Fibroblast of upper back skin (primary cell): ENCODE measurements at places on chromosomes 16 and 17.

- DNase-seq, result peak; percentile 65
Observed at GRCh38 chr17:57577751-57578607, 167.1 kb downstream of the CCDC182 start.

DNA sequence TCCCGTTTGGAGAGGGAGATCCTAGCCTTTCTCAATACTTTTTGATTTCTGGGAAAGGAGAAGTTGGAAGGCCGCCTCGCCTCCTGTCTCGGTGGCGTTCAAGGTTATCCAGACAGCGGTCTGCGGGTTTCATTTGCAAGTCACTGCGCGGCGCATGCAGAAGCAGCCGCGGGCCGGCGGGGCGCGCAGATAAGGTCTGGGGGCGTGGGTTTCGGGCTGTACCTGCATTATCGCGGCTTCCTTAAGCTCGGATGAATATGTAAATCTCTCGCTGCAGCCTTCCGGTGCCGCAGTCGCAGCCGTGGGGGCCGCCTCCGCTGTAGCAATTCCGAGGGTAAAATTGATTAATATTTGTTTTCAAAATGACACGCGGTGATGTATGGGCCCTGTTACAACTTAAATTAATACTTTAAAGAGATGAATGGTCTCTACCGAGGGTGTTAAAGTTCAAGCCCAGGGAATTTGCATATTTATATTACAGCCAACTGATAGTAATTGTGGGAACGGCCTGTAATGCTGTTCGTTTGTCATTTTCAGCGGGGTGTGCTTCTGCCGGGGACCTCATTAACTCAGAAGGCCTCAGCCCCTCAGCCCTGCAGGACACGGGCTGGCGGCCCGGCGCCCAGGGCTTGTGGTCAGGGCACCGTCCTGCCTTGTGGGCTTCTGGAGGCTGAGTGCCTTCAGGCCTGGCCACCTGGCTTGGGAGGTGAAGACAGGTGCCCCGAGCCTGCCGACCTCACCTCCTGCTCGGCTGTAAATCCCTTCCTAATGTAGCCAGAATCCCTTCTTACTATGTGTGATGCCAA is 99.4 kb downstream of the CYLD start:
- no peak for DNase-seq

DNA sequence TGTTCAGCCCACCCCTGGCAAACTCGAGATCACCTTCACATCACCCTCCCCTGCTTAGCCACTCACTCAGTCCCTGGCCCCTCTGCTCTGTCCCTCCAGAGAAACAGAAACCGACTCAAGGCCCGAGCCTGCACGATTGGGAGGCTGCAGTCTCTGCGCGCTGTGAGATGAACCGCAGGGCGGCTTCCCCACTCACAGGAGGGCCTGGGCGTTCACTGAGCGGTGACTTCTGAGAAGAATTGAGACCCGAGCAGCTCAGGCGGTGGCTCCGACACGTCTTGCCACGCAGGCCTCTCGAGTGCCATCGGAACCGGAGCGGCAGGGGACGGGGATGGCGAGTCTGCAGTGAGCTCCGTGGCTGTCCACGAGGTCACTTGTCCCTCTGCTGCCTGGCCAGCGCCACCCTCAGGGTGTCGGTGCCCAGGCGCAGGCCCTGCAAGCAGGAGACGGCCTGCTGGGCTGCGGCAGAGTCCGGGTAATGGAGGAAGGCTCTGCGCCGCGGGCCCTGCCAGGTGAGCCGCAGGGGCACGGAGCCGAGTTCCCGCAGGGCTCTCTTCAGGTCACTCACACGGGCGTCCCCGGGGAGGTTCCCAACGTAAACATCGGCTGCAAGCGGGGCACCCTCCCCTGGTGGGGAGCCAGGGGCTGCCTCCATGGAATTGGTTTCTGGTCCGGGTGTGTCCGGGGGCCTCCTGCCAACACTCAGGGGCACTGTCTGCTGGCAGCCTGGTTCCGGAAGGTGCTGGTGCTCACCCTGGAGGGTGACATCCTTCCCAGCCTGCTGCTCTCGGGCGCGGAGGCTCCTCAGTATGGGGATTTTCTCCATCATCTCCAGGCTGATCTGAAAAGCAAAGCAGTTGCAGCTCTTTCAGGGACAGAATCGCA is 21.6 kb downstream of the FOXF1 start:
- no peak for DNase-seq

DNA sequence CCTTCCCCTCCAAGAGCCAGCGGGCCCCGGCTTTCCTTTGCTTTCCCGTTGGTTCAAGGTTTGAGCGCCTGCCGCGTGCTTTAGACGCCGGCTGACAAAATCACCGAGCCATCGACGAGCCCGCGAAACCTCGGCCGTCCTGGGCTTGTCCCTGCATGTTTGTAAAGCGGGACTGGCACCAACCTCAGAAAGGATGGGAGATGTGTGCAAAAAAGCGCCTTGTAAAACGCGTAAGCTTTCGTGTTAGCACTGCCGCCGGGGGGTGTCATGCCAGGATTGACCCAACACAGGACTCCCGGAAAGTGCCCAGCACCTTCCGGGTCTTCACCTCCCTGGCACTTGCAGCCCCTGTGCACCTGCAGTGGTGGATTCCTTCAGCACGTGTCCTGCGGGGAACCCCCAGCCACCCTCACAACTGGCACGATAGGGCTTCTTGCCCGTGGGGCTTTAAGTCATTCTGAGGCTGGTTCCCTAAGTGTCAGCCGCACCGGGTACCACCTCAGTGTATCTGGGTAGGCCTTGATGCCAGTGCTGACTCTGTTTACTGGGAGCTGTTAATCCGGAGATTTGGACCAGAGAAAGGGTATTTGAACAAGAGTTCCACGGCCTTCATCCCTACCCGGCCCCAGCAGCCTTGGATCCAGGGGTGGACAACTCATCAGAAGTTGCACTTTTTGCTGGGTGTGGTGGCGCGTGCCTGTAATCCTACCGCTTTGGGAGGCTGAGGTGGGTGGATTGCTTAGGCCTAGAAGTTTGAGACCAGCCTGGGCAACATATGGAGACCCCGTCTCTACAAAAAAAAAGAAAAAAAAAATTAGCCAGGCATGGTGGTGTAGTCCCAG is 817 bp downstream of the NDUFAF8 start:
- DNase-seq, result no peak

DNA sequence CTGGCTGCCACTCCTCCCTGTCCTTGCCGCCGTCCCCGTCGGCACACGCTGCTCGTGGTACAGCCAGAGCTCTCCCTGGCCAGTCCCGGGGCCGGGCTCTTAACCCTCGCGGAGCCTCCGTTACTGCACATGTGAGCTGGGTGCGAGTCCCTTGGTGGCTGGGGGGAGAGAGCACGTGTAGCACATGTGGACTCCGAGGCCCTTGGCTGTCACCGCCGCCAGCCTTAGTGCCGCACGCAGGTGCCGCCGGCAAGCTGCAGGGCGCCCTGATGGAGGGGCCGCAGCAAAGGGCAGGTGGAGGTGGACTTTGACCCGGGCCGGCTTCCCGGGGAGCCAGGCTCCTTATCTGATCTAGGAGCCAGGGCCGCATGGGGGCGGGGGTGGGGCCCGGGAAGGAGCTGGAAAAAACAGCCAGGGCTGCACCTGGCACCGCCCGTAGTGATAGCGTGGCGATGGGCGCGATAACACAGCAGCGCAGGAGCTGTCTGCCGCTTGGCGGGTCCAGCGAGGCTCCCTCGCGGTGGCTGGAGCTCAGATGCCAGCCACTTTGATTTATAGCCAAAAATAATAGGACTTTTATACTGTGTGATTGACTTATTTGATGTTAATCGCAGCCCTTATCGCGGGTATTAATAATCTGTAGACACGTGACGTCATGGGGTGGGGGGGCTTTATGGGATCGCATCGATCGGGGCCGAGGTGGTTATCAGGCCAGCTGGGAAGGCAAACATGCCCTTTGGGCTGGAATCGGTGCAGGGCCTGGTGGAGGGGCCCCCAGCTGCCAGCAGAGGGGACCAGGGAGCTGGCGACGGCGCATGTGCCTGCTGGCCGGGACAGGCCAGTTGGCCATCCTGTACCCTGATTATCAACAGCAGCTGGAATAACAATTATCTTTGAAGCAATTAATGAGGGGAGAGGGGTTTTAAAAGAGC is 35.1 kb downstream of the ZFPM1 start:
- no peak for DNase-seq

DNA sequence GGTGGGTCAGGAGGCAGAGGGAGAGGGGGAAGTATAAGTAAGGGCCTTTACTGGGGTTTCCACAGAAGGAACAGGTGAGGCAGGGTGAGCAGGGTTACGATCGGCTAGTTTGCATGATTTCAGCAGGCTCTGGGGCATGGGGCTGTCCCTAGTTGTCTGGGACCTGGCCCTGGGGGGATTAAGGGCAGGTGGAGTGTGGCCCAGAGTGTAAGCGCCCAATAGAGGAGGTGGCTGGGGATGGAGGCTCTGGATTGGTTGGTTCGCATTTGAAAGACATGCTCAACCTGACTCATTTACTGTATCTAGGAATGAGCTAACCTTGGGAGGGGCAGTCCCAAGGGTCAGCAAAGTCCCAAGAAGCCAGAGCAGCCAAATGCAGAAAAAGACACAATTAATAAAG is 230.3 kb downstream of the MAP2K4 start:
- no peak for DNase-seq

GRCh38 chr17:74951680-74952421 is 16.2 kb downstream of the OTOP3 start:
- DNase-seq, result no peak

- DNase-seq, result peak; percentile 87
Observed at GRCh38 chr16:27475561-27475960, 73.6 kb downstream of the IL21R start.

DNA sequence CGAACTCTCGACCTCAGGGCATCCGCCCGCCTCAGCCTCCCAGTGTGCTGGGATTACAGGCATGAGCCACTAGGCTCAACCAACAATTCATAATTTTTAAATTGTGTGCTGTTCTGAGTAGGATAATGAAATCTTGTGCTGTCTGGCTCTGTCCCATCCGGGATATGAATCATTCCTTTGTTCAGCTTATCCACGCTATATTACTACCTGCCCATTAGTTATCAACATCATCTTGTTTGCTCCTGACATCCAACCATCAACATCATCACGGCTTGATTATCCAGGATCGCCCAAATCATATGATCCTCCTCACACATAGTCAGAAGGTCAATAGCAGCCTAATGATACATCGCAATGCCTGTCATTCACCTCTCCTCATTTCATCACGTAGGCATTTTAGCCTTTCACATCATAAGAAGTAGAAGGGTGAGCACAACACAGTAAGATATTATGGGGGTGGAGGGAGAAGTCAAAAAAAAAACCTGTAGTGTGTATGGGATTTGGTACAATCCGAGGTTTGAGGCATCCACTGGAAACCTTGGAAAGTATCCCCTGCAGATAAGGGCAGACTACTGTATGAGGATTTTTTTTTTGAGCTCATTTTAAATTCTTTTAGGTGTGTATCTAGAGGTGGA is 77.0 kb upstream of the SIAH1 start:
- no peak for DNase-seq

- DNase-seq, result no peak
Observed at GRCh38 chr16:88423448-88423850, 29.6 kb upstream of the ZFPM1 start.

- DNase-seq, result no peak
Observed at GRCh38 chr16:76579277-76579922, 302.2 kb downstream of the CNTNAP4 start.

- DNase-seq, result peak; percentile 59
Observed at GRCh38 chr17:69763503-69763902, 311.5 kb upstream of the KCNJ16 start.

GRCh38 chr17:43832168-43832975 is 574 bp downstream of the MPP3 start:
- DNase-seq, result peak; percentile 70

DNA sequence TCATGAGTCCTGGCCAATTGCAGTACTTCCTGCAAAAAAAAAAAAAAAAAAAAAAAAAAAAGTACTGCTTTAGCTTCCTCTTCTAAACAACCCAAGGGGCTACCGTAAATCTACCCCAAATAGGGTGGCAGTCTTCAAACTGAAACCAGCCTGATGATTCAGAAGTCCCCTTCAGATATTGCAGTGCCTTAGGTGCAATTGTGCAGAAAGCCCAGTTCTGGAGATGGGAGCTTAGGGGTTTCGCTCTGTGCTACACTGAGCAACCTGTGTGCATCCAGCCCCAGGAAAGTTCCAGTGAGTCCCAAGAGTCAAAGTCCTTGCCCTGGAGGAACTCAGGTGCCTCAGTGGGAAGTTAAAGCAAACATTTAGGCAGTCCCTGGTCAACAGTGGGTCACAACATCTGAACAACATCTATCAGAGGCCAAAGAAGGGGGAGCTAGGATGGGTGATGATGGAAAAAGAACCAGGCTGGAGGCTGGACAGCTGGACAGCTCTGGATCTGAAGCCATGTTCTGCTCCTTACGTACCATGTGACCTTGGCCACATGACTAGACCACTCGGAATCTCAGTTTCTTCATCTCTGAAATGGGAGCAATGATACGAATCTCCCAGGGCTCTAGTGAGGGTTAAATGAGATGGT is 6.7 kb upstream of the CIITA start:
- DNase-seq, result no peak

DNA sequence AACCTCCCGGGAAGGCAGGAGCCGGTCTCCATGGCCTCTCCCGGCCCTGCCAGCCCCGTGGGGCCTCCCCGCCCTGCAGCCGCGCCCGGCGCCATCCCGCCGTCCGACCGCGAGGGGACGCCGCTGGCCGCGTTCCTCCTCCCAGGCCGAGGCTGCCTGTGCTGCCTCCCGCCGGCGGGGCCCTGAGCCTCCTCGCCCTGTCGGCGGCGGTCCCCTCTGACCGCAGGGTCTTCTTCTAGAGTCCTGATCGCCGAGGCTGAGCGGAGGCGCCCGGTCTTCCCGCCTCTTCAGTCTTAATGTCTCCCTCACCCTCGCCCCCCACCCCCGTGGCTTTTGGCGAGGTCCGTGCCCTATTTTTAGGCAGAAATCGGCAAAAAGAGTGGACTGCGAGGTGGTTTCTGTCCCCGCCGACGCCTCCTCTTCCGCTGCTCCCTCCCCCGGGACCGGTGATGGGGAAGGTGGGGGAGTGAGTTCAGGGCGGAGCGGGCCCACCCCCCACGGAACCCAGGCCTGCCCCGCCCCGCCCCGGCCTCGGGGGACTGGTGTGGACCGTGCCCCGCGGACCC is 794 bp upstream of the CPNE7 start:
- peak; percentile 64 for DNase-seq

GRCh38 chr16:4052096-4052495 is 64.1 kb downstream of the ADCY9 start:
- no peak for DNase-seq

GRCh38 chr17:80855196-80855947 is 136.3 kb upstream of the CHMP6 start:
- no peak for DNase-seq
